ENCODE measurements at places on chromosomes 16 and 17. TPM values are rescaled to one million over a fixed set of nuclear protein-coding genes. Genes with fewer than 3 reads are reported as not detected.

The SERPINF2 gene
- total RNA-seq: 2.0 TPM

The CNGB1 gene
- total RNA-seq: 0.07 TPM

The TLCD2 gene
- total RNA-seq: 1.0 TPM

The KRTAP2-1 gene
- not detected for total RNA-seq

The DPEP3 gene
- not detected for total RNA-seq

The USP6 gene
- 0.02 TPM for total RNA-seq

The MYH1 gene
- total RNA-seq: not detected

The MYH10 gene
- total RNA-seq: 24.1 TPM
